Right ventricle myocardium superior (tissue), 1 donor: ENCODE measurements at places on chromosomes 12 and 14. TPM values are rescaled to one million over a fixed set of nuclear protein-coding genes. Genes with fewer than 3 reads are reported as not detected.

Gene HOTAIR
- total RNA-seq = not detected

Gene TPH2
- total RNA-seq = not detected

DNA sequence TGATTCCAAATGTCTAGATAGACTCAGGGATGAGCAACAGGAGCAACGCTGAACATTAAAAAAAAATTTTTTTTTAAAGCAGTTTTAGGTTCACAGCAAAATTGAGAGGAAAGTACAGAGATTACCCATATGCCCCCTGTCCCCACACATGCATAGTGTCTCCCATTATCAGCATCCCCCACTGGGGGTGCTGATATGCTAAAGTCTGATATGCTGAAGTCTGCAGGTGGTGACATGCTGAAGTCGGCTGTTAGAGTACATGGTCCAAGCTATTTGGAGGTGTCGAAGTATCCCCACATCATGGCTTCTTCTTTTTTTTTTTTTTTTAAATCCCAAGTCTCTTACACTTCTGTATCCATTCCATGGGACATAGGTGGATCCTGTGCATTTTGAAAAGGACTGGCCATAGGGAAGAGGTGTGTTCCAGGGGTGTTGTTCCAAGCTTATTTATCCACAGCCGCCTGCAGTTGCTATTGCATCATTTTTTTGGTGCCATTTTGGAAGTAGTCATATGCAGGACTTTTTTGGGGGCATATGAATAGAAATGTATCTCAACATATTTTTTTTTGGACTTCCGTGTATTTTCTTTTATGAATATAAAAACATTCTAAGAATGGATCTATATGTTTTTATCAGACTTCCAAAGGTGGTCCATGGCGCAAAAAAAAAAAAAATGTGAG lies 19.0 kb upstream of the MIS18BP1 start:
- no peak for DNase-seq

GRCh38 chr14:96198430-96199130 lies 6.1 kb upstream of the BDKRB2 start:
- DNase-seq = no peak

- DNase-seq = no peak
These were observed 138.4 kb downstream of the STXBP6 start for GRCh38 chr14:24911324-24912109.

GRCh38 chr12:57737467-57738460 lies 778 bp downstream of the AGAP2 start:
- peak; percentile 43 for DNase-seq

DNA sequence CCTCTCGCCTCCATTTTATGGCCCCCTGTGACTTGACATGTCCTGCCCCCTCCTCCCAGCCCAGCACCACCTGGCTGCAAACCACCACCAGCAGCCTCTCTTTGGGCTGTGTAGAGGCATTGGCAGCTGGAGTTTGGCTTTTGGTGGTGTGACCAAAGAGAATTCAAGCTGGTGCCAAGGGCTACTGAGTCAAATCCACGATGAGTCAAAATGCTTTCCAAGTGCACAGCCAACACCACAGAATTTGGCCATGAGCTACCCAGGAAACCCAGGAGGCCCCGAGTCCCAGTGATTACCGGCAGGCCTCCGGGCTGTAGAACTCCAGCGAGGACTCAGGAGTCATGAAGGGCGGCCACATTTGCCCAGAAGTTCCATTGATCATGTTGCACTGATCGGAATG lies 53.8 kb downstream of the SCARB1 start:
- no peak for DNase-seq

DNA sequence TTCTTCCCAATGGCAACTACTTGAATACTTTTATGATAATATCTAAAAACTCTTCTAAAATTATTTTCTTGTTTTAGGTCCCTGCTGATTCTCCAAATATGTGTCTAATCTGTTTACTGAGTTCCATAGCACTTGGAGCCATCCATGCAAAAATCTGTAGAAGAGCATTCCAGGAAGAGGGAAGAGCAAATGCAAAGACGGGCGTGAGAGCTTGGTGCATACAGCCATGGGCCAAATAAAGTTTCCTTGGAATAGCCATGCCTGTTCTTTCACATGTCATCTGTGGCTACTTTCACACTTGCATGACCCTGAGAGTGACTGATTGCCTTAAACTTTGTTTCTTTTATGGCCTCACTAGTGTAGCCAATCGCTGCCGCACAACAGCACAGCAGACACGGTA lies 13.0 kb upstream of the EGLN3 start:
- no peak for DNase-seq

DNA sequence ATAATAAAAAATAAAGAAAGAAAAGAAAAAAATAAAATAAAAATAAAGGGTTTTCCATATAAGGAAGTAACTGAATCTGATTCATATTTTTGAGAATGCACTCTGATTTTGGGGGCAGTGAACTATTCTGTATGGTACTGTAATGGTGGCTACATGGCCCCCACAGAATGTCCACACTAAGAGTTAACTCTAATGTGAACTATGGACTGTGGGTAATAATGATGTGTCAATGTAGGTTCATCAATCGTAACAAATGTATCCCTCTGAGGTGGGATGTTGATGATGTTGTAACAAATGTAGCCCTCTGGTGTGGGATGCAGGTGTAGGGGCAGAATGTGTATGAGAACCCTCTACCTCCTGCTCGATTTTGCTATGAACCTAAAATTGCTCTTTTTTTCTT lies 13.8 kb downstream of the KRT8 start:
- no peak for DNase-seq

GRCh38 chr12:116821291-116821690 lies 60.0 kb downstream of the HRK start:
- DNase-seq = no peak
